ENCODE measurements at places on chromosomes 12 and 14.
A peak's percentile ranks its signal among the peaks of the same experiment; 100 is the strongest.

- no peak for DNase-seq
These were observed 125.7 kb downstream of the TSPAN9 start for GRCh38 chr12:3202734-3203446.

DNA sequence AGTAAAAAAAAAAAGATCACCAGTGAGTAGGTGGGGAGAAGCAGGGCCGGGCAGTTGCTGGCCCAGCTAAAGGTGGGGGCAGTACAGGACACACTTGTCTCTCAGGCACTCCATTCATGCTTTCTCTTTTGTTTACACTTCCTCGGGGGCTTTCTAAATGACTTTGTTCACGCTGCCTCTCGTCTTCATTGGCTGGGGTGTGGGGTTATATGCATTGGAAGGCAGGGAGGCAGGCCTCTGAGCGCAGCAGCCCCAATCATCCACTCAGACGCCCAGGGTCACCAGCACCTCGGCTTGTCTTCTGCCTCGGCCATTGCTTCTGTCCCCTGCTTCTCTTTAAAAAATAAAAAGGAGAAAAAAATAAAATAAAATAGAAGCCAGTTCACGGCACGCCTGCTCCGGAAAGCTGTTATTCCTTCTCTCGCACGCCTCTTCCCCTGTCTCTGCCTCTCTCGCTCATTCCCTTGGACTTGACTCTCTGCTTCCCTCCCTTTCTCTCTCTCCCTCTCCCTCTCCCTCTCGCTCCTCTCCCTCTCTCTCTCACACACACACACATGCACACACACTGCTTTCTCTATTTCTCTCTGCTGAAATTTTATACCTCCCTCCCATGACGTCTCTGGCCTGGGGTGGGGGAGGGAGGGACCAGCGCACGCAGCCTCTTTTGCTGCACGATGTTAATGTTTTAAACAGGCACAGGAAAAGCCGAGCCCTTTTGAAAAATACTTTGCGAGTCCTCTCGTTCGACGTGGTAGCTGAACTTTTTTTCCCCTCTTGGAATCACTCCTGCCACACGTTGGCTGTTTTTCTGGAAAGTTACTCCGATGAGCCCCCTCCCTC, at the start of gene TGFB3:
TSS of gene TGFB3 (minus strand) at position 570 of the 840 bp plus-strand sequence. CDS start 1,102 bp downstream, outside the sequence.
- DNase-seq = peak; percentile 68

DNA sequence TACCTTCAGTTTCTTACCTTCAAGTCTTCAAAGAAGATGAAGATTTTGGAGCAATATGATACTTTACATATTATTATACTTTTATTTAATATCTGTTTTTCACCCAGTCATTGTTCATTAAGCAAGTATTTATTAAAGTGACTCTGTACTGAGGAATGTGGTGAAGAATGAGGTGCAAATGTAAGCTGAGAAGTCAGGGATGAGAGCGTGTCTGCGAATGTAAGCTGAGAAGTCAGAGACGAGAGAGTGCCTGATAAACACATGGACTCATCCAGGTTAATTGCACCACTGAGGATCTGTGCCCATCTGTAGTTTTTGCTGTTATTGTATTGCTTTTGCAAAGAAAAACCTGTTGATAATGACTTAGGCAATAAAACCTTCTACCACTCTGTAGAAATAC, 211.9 kb upstream of the FAR2 start:
- DNase-seq = no peak

- DNase-seq = no peak
These were observed 1.8 kb downstream of the ZDHHC22 start for GRCh38 chr14:77139540-77140358.

DNA sequence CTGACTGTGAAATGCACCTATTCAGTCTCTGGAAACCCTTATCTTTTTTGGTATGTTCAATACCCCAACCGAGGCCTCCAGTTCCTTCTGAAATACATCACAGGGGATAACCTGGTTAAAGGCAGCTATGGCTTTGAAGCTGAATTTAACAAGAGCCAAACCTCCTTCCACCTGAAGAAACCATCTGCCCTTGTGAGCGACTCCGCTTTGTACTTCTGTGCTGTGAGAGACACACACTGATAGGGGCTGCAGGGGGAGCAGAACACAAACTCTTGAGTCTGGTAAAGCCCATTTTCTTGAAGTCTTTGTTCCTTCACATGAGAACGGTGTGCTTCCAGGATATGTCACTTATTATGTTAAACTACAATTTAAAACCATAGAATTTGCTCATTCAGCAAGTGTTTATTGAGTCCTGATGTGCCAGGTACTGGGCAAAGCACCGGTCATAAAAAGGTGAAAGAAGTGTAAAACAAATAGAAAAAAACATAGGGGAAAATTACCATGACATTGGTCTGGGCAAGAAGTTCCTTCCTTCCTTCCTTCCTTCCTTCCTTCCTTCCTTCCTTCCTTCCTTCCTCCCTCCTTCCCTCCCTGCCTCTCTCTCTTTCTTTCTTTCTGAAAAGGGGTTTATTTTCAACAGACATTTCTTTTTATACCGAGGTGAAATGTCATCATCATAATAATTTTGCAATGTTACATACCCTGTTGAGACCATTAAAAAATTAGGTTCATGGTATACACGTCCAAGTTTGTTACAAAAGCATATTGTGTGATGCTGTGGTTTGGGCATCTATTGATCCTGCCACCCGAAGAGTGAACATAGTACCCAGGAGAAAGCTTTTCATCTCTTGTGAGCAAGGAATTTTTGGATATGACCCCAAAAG, 50.7 kb upstream of the OR4E1 start:
- DNase-seq = no peak
